ENCODE measurements at places on chromosomes 2 and 18.

DNA sequence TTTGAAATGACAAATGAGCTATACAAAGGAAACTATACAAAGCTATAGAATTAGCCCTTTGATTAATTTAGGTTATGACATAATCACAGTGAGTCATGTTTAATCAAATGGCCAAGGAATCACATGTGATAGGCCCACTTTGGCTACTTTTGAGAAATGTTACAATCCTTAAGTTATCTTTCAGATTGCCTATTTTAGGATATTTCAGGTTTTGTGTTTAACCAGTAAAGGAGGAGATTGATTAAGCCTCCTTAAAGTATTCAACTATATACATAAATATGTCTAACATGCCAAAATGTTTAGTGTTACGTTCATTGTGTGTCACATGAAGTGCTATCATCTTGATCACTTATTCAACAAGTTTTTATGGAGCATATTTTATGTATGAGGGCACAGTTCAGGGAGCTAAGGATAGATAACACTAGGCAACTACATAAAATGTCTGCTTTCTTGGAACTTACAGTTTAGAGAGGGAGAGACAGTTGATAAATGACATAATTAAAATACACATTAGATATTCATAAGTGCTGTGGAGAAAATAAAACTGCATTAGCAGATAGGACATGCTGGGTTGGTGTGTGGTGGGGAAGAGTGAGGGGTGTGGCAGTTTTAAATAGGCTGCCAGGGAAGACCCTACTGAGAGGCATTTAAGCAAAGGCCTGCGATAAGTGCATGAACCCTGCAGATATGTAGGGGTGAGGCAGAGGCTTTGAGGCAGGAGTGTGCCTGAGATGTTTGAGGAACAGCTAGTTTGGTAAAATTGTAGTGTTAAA, 77.2 kb downstream of the LTBP1 start:
- DNase-seq = no peak

DNA sequence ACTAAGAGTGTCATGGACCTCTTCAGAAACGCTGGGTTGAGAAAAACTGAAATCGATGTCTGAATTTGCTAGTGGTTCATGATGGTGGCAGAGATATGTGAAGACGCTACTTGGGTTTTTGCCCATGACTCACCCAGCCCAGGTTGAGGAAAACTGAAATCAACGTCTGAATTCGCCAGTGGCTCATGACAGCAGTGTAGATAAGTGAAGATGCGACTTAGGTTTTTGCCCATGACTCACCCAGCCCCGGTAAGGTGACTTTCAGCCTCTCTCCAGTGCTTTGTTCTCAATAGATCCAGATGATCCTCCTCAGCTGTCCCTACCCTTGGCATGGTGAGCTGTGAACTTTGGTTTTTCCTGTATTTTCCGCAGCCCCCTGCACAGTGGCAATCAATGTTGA, 105.3 kb upstream of the SIX3 start:
- no peak for DNase-seq

DNA sequence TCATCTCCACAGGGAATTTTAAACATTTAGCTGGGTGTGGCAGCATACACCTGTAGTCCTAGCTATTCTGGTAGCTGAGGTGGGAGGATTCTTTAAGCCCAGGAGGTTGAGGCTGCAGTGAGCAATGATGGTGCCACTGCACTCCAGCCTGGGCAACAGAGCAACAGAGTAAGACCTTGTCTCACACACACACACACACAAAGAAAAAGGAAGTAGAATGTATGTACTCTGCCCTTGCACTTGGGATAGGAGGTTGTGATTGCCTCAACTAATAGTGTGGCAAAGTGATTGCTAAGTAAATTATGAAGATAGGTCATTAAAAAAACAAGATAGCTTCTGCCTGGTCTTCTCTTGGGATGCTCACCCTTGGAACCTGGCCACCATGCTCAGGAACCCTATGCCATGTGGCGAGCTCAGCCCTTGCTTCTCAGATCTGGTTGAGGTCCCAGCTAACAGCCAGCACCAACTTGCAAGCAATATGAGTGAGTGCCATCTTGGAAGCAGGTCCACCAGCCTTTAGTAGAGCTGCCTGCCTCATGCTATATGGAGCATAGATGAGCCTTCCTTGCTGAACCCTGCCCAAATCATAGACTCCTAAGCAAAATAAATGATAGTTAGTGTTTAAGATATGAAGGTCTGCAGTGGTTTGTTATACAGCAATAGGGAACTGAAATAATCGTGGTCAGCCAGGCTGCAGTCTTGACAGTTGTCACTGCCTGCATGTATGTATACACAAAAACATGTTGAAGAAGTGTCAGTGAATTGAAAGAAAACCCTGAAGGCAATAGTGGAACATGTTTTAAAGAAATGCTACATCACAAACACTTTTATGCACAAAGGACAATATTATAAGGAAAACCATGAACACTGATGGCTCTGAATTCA, 30.1 kb upstream of the PNO1 start:
- DNase-seq = no peak

DNA sequence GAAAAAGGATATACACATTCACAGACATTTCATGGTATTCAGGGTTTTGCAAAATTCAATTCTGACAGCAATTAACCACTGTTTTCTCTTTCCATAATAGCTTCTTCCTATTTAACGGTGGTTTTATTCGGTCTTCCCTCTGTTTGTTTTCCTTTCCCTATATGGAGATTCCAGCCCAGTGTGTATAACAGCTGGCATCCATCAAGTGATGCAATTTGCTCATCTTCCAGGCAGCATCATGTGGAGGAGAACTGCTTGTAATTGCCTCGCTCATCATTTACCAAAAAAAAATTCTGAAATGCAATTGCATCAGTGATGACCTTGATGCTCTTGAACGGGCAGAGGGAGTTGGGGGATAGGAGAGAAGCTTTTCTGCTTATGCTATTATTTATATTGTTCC, 165.9 kb upstream of the PGAP1 start:
- DNase-seq = peak; percentile 73

GRCh38 chr2:74374509-74375205, 5.5 kb downstream of the DCTN1 start:
- peak; percentile 98 for DNase-seq

DNA sequence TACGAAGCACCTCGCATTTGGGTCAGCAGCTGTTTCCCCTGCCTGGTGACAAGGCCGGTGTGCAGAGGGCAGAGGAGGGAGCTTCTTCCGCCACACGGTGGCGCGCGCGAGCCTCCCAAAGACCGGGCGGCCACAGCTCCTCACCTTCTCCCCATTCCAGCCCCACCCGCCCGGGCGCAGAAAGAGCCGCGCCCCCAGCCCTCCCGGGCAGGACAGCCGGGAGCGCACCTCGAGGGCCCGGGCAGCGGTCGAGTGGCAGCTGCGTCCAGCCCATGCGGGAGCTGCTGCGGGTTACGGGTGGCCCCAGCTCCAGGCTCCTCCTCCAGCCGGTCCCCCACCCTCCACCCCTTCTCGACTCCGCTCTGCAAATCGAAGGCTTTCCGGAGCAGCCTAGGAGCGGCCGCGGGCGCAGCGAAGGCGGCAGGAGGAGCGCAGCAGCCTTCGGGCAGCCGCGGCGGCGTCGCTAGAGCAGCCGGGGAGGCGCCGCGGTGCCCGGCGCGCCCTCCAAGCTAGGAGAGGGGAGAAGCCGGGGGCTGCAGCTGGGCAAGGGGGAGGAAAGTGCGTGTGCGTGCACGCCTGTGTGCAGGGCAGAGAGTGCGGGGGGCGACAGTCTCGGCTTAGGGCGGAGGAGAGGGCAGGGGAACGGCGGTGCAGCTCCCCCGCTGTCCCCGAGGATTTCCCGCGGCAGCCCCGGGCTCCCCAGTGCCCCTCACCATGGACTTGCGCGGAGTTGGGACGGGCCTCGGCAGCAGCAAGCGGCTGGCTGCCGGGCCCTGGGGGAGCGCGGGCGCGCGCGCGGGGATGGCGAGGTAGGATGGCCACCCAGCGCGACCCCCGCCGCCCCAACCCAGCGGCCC, at the start of gene CCDC85A:
Gene CCDC85A, plus strand, starts transcription at position 348 of the 857 bp plus-strand sequence. CDS start 635 bp downstream, outside the sequence.
- peak; percentile 69 for DNase-seq

DNA sequence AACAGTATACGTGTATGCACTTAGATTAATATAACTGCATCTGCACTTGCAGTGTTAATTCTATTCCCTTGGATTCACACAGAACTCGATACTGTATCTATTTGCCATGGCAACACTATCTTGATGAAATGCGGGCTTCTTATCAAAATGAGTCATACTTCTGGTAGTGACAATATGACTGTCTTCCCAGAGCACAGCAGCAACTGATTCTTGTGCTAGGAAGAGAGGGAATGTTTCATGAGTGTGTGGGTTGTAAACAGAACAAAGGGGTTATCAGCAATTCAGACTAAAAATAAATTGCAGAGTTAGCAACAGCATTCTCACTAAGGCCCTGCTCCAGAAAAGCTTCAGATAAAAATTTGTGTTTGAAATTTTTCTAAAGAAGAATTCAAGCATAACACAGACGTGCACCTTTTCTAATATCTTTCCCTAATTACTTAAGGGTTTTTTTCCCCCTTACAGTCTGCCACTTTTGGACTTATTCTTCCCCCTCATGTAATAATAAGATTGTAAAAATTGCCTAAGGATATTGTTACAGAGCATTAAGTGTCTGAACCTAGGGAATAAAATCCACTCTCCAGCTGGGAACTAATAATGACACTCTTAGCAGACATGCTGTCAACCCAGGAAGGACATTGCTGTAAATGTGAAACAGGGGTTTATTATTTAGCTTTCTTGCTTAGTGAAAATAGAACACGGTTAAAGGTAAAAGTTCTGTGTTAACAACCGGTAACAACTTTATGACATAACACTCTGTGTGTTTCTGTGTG, 99.9 kb upstream of the SLC38A11 start:
- peak; percentile 31 for DNase-seq

DNA sequence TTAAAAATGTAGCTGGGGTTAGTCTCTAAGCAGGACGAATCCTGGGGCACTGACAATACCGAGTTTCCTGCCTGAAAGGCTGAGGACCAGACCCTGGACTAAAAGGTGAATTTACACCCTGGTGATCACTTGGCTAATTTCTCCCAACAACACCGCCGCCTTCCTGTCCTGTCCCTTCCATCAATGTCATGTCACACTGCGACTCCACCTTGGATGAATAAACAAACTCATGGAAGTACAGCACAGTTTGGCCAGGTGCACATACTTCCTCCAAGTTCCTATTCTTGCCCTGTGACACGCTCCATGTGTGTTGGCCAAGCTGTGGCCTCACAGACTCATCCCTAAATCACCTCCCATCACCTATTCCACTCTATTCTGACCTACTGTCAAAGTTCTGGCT, 15.9 kb upstream of the GALM start:
- DNase-seq = no peak

- DNase-seq = peak; percentile 8
Observed at GRCh38 chr2:118835746-118836410, 11.6 kb downstream of the EN1 start.

- DNase-seq = peak; percentile 38
Observed at GRCh38 chr2:182379241-182379640, 47.6 kb downstream of the PDE1A start.

Data from pons (tissue), 1 donor.